GM03348 (cell line): ENCODE measurements at places on chromosomes 6 and 20.
A peak's percentile ranks its signal among the peaks of the same experiment; 100 is the strongest.

- no peak for DNase-seq
These were observed 7.0 kb downstream of the HELZ2 start for GRCh38 chr20:63567136-63567385.

- no peak for DNase-seq
These were observed 43.6 kb downstream of the RIOK1 start for GRCh38 chr6:7433121-7433617.

DNA sequence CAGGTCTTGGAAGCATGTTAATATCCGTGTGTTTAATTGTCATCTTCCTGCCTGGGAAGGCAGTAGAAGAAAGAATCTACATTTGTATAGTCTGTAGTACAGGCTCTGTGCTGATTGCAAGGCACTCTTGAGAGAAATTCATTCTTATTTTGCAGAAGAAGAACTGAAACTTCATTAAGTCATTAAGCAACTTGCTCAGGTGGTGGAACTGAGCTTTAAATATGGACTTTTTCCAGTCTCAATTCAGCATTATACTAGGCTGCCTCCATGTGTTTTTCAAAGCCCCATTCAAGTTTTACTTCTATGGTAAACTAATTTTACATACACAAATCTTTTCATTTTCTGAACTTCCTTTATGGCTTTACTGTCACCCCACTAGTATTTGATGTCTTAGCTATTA lies 18.7 kb downstream of the ZNF451 start:
- DNase-seq: no peak

GRCh38 chr6:41199552-41200246 lies 1.2 kb downstream of the TREML2 start:
- no peak for DNase-seq

DNA sequence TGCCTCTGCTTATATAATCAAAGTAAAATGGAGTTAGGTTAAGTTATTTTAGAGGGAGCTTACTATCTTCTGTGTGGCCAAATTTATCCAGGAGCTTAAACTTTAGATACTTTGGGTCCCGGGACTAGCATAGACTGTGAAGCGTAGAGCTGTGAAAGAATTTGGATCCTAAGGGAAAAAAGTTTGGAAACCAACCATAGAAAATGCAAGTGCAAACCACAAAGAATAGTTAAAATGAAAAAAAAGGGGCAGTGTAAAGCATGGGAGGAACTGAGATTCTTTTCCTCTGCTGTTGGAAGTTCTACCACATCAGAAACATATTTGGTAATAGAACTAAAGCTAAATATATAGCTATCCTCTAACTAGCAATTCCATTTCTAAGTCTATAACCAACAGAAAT lies 232.2 kb upstream of the FLRT3 start:
- DNase-seq: no peak

DNA sequence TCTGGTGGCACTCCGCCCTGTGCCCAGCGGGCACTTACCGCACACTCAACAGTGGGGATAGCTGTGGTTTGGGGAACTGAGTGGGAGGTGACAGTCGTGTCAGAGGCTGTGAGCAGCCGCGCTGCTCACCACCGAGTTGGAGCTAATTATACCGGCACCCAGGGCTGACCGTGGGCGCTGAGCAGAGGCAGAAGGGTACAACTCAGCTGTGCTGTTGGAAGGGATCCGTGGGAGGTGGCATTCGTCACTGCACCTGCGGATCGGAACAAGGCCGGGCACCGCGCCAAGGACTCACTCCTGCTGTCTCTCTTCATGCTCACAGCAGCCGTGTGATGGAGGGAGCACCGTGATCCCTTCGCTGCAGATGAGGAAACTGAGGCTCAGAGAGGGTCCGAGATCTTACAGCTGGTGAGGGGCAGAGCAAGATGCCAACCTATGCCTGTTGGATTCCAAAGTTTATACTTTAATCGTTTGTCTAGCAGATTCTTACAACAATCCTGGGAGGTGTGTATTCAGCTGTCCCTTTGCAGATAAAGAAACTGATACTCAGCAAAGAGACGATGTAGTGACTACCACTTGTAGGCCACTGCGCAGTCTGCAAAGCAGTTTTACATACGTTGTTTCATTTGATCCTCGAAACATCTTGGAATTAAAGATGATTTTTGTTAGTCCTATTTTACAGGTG lies 713 bp upstream of the ELMO2 start:
- no peak for DNase-seq

DNA sequence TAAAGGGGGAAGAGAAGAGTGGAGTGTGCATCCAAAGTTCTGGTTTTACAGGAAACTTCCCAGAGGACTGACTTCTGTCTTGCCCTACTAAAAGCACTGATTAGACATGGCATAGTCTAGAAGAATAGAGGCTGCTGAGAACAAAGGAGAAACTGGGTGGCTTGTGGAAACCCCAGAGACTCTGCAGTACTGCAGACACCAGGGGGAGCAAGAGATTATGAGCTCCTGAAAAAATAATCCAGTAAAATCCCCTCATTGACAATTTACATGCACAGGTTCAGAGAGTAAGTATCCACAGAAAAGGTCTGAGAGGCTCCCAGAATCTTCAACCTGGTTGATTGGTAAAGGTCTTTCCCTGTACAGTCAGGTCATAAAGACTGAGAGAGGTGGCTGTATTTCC lies 48.7 kb upstream of the CLVS2 start:
- no peak for DNase-seq

DNA sequence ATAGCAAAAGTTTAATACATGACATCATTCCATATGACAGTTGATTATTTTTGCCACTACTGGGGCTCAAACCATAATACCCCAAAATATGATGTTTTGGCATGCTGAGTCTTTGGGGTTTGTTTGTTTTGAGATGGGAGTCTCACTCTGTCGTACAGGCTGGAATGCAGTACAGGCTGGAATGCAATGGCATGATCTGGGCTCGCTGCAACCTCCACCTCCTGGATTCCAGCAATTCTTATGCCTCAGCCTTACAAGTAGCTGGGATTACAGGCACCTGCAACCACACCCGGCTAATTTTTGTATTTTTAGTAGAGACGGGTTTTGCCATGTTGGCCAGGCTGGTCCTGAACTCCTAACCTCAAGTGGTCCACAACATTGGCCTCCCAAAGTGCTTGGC lies 1.3 kb upstream of the MRS2 start:
- no peak for DNase-seq

DNA sequence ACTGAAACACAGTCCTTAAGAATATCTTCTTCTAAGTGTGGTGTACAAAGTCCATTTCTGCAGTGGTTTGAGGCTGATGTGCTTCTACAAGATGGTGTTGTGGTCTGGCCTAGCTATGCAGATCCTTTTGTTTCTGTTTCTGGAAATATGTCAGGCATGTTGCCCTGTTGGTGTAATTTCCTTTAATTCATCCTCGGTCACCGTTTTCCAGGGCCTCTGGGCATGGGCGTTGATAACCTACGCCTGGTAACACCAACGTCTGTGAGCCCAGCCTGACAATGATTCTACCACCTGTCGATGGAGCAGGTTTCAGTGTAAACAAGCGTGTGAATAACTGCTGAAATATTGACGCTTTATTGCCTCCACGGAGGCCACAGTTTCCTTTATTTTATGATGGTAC lies 33.3 kb upstream of the AFDN start:
- DNase-seq: no peak

- DNase-seq: no peak
These were observed 69.4 kb downstream of the LAMA4 start for GRCh38 chr6:112184951-112185350.

- DNase-seq: peak; percentile 94
These were observed at the start of gene PPT2 for GRCh38 chr6:32153564-32154513. TSS of gene PPT2 (plus strand) at chr6:32154141. CDS start at chr6:32154595, 454 bp downstream.

DNA sequence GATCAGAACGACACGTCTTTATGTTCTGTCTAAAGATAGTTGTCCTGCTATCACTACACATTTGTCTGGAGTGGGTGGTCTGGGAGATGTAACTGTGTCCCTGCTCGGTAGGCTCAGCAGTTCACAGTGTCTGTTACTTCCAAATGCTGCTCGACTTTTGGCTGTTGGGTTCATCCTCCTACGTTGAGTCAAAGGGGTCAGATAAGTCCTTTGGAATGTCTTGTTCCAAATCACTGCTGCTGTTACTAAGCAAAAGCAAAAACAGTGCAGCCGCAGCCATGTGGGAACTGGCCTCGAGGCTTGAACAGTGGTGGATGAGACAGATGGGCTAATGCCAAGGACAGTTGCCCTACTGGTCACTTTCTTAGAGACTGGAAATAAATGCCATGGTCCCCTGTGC lies 272.2 kb upstream of the MAP3K7 start:
- DNase-seq: no peak

DNA sequence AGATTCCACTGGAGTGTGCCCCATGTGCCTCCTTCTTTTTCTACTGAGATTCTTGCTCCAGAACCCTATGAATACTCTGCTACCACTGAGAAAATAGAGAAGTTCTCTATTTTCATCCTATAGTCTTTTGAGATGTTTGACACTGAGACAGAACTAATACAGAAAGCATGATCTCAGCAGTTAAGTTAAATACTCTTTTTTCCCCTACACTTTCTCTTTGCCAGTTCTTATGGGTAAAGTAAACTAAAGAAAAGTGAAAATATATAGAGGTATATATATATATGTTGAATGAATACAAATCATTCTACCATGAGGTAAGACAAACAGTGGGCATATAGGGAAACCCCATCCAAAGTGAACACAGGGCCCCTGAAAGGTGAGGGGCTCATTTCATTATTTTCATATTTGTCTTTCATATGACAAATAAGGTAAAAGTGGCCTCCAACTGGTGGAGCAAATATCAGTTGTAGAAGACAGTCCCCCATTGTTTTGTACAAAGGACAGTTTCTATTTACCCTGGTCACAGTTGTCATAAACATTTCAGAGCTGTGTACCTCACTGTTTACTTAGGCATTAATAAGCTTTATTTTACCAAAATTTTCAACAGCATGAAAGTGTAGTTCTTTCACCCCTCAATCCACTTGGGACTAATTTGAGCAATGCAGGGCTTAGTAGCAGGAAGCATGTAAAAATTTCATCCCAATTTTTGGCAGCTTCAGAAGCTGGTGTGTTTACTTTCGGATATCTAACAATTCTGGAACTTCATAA lies 188.3 kb upstream of the MARCKS start:
- DNase-seq: no peak

DNA sequence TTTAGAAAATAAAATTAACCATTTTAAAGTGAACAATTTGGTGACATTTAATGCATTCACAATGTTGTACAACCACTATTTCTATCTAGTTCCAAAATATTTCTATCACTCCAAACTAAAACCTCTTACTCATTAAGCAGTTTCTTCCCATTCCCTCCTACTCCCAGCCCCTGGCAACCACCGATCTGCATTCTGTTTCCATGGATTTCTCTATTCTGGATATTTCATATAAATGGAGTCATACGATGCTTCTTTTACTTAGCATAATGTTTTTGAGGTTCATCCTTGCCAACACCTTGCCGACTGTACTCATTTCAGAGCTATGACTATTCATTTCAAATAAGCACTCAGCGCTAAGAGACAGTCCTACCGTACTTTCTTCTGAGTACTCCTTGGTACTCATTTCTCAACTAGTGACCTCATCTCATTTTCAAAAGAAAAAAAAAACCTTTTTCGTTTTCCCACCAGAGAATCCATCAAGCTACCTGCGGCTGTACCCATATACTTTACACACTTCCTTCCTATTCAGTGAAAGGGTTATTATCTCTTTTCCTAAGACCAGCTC lies 259.2 kb downstream of the UTRN start:
- no peak for DNase-seq

DNA sequence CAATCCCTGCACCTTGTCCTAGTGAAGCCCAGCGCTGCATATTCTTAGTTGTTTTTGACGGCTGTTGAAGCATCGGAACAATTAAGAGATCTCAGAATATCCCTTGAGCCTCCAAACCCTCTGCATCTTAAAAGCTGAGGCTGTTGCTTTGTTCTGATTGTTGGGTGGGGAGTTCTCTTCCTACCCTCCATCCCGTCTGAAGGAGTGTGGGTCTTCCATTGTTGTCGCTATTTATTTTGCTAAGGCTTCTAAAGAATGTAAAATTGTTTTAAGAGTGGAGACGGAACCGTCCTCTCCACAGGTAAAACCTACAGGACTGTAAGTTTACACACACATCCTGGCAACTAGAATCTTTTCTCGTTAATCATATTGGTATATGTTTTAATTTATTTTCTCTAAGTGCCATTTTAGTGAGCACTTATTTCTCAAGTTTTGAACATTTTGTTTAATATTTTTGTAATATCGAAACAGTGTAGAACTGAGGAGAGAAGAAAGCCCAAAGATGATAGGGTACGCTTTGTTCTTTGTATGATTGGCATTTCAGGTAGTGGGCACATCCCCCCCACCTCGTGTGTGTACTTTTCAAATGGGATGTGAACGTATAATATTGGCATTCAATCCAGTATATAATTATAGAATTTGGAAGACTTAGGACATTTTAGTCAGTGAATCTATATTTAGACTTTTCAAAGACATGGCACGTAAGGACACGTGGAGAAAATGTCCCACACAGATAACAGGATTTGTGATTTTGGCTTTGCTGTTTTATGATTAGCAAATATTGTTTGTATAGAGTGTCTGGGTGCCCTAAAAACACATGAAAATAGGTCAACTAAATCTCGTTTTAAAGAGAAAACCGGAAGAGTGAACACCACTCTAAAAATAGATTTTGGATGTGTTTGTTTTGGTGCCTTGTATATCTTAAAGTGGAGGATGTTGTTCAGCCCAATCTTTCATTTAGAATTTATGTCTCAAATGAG lies 1.3 kb downstream of the RNF146 start:
- DNase-seq: peak; percentile 9

- DNase-seq: peak; percentile 81
These were observed 62.9 kb downstream of the SCAND1 start for GRCh38 chr20:35891375-35891774.

GRCh38 chr6:21438986-21439352 lies 154.6 kb upstream of the SOX4 start:
- no peak for DNase-seq

DNA sequence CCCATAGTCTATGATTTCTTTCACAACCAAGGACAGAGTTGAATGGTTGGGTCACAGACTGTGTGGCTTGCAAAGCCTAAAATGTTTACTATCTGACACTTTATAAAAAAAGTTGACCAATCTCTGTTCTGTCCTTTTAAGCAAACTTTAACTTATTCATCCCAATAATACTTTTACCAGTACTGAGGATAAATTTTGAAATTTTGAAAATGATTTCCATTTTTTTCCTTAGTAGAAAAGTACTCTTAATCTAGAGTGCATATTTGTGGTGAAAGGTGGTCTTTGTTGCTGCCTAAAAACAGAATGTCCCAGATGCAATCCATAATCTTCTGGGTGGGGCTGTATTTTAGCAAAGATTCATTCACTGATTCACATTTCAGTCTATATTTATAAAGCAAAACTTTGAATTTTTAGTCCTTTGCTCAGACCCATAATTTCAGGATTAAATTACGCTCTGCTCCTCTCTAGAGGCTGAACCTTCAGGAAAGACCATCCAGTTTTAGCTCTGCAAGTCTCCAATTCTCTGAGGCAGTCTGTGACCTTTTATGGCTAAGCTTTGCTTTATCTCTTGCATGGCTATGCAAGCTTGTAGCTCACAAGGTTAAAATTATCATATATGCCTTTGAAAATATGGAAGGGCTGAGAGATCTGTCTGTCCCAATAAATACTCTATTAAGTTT lies 573.5 kb downstream of the COL12A1 start:
- no peak for DNase-seq

- no peak for DNase-seq
These were observed 125.2 kb downstream of the PACRG start for GRCh38 chr6:162852840-162853577.
